ENCODE measurements at places on chromosomes 12 and 14. TPM values are rescaled to one million over a fixed set of nuclear protein-coding genes. Genes with fewer than 3 reads are reported as not detected.

Gene CAND1
- 129 TPM for total RNA-seq

Gene ZNF140
- 17.5 TPM for total RNA-seq

Gene CELA1
- not detected for total RNA-seq

Gene GNB3
- total RNA-seq: 3.3 TPM

Gene C12orf54
- total RNA-seq: not detected

Gene GLIPR1L2
- total RNA-seq: 0.78 TPM

Gene DEGS2
- 149 TPM for total RNA-seq

Gene RAB5B
- 182 TPM for total RNA-seq

Gene GPRC5A
- total RNA-seq: 7.2 TPM

Gene LGR5
- not detected for total RNA-seq

Gene FOXN4
- not detected for total RNA-seq

Gene COCH
- total RNA-seq: 0.37 TPM

Gene HNRNPA1
- total RNA-seq: 686 TPM

Gene FOXG1
- total RNA-seq: not detected

Gene ADAM21
- total RNA-seq: 0.40 TPM

Gene POU6F1
- 12.4 TPM for total RNA-seq

Gene CARMIL3
- total RNA-seq: 1.6 TPM

Gene LRRC10
- not detected for total RNA-seq

Gene CABP1
- total RNA-seq: 2.3 TPM

Gene RPL10L
- total RNA-seq: not detected

Data from mucosa of gallbladder (tissue), 1 donor.